ENCODE measurements at places on chromosomes 5 and 9.

DNA sequence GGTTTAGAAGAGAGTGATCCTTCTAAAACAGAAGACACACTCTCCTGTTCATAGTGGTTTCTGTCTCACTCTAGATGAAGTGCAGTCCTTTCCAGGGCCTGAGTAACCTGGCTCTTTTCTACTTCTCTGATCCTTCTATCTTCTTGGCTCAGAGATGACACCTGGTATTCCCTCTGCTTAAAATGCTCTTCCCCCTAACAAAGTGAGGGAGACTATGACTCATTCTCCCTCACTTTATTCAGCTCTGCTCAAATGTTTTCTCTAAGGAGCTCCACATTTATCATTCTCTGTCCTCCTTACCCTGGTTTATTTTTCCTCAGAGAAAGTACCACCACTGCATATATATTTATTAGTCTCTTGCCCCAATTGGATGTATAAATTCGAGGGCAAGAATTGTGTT is 24.6 kb downstream of the TUT7 start:
- no peak for DNase-seq

DNA sequence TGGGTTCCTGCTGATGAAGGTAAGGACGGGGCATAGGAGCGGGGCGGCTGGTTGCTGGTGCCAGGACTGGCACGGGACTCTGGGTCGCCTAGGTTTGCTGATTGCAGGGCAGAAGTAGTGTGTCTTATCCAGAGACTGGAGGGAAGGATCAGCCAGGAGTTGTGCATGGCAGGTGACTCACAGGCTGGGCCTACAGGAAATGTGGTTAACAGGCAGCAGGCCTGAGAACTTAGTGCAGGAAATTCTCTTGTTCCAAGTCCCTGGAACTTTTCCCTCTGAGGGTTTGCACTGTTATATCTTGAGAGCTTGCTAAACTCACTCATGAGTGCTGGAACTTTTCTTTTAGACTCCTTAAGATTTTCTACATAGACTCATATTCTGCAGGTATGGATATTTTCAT is 95.1 kb downstream of the ANXA2R start:
- DNase-seq = no peak

- DNase-seq = peak; percentile 94
Measured at GRCh38 chr9:75890472-75891276, at the start of gene PCSK5. PCSK5 (plus strand) TSS chr9:75890673; CDS start chr9:75891182, 509 bp downstream.

DNA sequence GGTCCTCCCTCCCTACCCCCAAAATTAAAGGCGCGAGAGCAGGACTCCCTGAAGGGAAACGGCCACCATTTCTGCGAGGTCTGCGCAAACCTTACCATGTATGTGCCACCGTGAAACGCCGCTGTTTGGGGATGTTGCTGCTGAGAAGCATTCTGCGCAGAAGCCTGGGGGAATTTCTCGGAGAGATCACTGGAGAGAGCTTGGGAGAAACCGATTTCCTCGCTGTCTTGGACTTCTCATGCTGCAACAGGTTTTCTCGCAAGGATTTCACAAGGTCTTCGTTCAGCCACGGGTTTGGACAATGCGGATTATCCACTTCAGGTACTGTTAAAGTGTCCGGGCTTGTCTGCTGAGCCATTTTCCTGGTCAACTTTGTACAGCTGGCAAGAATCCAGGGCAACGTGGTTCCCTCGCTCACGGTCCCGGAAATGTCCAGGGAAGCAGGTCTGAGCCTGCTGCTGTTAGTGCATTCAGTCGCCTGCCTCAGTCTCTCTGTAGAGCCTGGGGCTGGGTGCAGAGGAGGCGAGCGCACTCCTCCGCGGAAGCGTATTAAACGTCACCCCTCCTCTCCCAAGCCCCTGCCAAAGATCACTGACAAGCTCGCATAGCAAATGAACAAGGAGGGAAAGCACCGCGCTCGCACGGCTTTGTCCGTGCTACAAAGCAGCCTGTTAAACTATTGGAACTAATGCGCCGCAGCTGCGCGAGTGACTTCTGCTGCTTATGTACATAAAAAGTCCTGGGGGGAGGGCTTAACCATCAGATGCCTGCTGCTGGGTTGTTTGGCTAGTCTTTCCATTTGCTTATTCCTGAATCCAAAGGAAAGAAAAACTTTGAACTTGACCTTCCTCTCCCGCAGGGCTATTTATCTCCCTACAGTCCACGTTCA is 125.1 kb downstream of the PDE4D start:
- peak; percentile 66 for DNase-seq

DNA sequence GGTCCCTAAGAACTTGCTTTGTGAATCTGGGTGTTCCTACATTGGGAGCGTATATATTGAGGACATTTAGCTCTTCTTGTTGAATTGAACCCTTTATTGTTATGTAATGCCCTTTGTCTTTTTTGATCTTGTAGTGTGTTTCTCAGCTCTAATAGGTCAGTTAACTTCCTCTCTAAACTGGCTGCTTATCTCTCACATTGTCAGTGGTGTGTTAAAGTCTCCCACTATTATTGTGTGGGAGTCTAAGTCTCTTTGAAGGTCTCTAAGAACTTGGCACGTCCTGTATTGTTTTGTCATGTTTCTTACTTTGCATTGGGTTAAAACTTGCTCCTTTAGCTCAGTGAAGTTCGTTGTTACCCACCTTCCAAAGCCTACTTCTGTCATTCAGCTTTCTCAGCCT is 36.2 kb downstream of the RIC1 start:
- DNase-seq = no peak

DNA sequence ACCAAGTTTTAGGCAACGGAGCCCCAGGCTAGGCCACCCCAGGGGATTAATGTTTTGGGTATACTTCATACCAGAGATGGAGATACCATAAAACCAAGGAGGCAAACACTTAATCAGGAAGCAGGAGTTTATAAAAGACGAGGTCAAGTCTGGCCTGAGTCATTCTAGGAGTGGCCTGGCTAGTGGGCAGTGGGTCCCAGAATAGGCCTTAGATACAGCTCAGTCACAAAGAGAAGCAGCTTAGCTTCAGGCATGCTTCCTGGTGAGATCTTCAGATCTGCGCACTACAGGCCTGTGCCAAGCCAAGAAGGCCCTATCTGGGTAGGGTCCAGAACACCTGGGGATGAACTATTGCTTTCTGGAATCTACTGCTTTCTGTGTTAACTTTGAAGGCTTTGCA is 20.6 kb upstream of the NR5A1 start:
- DNase-seq = no peak

- peak; percentile 22 for DNase-seq
Measured at GRCh38 chr9:33263131-33264002, 1.1 kb downstream of the BAG1 start.

DNA sequence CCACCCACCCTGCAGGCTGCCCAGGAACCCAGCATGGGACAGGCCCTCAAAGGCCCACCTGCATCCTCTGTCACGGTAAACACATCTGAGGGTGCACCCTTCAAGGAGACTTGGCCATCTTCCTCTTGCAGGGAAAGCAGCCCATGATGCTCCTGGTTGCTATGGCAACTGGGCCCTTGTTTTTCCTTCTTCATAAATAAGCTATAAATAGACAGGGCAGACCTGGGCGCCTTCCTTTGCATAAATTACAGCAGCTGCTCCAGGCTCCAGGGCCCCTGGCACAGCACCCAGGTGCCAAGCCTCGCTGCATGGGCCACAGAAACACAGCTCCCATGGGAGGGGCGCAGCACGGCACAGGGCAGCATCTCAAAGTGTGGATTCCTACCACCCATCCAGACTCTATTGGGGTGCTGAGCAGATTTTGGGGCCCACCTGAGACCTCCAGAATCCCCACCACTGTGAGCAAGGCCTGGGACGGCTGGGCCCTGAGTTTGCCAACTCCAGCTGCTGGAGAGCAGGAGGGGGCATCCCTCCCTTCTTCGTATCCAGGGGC is 5.8 kb upstream of the PSMB7 start:
- no peak for DNase-seq

DNA sequence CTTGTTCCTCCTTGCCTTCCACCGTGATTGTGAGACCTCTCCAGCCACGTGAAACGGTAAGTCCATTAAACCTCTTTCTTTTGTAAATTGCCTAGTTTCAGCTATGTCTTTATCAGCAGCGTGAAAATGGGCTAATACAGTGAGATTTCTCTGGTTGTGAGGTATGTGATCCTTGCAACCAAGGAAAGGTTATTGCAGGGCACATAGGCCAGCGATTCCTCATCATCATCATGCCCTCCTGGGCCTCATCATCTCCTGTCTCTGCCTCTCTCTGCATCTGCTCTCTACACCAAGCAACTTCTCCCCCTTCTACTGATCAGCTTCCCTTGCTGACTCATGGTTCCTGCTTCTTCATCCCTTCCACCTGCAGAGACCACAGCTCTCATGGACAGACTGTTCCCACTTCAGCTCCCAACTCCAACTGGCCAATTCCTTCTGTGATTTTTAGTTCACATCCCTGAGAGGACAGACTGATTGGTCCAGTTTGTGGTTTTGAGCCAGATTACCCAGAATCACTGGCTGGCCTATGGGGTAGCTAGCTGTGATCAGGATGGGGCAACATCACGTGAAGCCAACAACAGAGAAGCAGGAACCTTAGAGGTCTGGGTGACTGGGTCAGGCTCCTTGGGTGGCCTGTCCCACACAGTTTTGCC is 53.1 kb downstream of the LIX1 start:
- no peak for DNase-seq

DNA sequence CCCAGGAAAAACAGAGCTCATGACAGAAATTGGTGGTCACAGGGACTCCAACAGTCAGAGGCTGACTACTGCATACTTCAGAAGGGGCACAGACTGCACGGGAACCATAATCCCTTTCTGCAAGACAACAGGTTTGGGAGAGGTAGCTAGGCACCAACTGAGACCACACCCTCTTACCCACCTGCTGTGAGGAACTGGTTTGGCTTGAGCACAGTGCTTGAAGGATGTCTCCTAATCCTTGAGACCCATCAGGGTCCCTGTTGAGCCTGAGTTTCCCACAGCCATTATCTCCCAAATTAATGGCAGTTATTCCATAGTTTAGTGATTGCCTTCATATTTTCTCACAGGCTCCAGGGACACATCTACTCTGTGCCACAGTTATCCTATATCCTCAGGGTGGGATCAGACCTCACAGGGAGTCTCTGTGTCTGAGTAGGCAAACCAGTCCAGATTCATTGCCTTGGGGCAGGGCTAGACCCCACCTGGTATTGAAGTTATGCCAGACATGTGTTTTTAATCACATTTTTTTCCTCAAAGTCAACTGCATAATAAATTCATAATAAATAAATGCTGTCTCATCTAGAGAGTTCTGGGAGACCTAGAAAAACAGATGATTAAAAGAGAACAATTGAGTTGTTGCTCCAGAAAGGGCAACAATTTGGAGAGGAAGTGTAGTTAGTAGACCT is 9.3 kb upstream of the CAST start:
- no peak for DNase-seq

DNA sequence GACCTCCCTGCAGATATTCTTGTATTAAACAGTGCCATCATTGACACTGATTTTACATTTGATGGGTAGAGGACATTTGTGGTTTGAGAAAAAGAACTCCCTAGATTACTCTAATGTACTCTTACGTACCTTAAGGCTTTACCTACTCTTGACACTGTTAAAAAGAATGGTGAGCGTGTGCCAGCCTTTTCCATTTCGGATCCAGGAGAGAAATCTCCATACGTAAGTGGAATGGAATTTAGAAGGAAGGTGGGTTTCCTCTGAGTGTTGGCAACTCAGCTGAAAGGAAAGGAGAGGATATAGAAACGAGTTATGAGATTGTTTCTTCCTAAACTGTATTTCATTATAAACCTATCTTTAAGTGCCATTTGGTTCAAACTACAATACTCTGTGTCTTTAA is 40.9 kb downstream of the TNPO1 start:
- no peak for DNase-seq

- DNase-seq = no peak
Measured at GRCh38 chr9:131700765-131701435, 39.0 kb downstream of the RAPGEF1 start.

- no peak for DNase-seq
Measured at GRCh38 chr9:105318729-105319191, 74.3 kb downstream of the SLC44A1 start.

DNA sequence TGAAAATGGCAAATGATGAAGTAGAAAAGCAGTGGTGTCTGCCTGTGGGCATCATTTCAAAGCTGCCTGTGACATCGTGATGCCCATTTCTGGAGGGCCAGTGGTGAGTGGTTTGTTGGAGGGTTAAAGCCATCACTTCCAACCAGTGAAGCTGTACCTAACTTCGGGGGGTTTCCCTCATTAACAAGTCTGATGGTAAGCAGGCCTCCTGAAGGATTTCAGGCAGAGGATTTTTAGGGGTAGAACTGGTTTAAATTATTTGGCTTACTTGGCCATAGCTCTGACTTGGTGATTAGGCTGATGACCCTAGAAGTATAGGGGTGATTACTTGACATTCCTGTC is 10.7 kb downstream of the TNFAIP8 start:
- DNase-seq = no peak

- DNase-seq = no peak
Measured at GRCh38 chr9:98552331-98552730, 156.4 kb downstream of the GABBR2 start.

- no peak for DNase-seq
Measured at GRCh38 chr5:66864240-66864884, 268.2 kb downstream of the MAST4 start.

DNA sequence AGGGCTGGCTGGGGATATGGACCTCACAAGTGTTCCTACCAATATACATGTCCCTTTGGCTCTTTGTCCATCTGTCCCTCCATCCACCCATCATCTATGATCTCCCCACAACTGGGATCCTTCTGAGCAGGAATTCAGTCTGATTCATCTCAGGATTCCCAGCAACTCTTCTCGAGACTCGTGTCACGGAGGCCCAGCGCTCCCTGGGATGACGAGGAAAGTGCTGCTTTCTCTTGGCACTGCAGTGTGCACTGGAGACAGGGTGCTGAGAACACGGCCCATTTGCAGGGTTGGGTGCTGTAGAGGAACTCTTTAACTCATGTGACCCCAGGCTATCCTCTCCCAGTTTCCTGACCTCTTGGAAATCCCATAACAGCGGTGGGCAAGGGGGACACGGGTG is 72.9 kb downstream of the ANGPTL2 start:
- no peak for DNase-seq

GRCh38 chr9:136527721-136528710 is 17.8 kb downstream of the NOTCH1 start:
- no peak for DNase-seq

- no peak for DNase-seq
Measured at GRCh38 chr5:115375893-115376292, 79.4 kb upstream of the CCDC112 start.

- DNase-seq = no peak
Measured at GRCh38 chr5:422323-423232, 20.4 kb upstream of the EXOC3 start.

All from uterus (tissue), 4 donors.